ENCODE measurements at places on chromosomes 3 and 15. TPM values are rescaled to one million over a fixed set of nuclear protein-coding genes. Genes with fewer than 3 reads are reported as not detected.

GRCh38 chr3:42084586-42084985 is 6.6 kb upstream of the TRAK1 start:
- H3K4me1 ChIP-seq = peaks cover 27% of the 10 kb centered on the region
- no peaks in the 10 kb centered on the region for H3K27me3 ChIP-seq
- no peak for DNase-seq
- H3K36me3 ChIP-seq = peaks cover 5% of the 10 kb centered on the region

- no peak overlapping the region for H3K27ac ChIP-seq
- H3K36me3 ChIP-seq = peaks cover 14% of the 10 kb centered on the region
- no peak for DNase-seq
- H3K27me3 ChIP-seq = no peaks in the 10 kb centered on the region
- H3K4me1 ChIP-seq = no peaks in the 10 kb centered on the region
- H3K4me3 ChIP-seq = no peak overlapping the region
These were observed 36.9 kb downstream of the SUCLG2 start for GRCh38 chr3:67617518-67617917.

DNA sequence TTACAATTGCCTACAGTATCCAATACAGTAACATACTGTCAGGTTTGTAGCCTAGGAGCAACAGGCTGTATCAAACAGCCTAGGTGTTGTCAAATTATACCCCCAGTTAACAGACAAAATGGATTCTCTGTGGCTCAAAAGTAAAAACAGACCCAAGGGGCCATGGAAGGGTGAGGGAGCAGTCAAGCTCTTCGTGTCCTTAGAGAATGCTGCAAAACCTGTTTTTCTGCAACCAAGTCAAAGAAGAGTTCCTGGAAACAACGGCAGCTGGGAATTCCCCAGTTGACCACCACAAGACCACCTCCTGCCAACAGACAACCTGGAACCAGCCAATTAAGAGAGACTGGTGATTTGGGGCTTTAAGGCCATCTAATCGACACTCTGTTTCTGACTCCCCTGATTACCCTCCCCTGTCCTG is 11.1 kb upstream of the THUMPD3 start:
- H3K36me3 ChIP-seq = no peaks in the 10 kb centered on the region
- no peaks in the 10 kb centered on the region for H3K27me3 ChIP-seq
- no peak for DNase-seq
- H3K4me1 ChIP-seq = peaks cover 49% of the 10 kb centered on the region

DNA sequence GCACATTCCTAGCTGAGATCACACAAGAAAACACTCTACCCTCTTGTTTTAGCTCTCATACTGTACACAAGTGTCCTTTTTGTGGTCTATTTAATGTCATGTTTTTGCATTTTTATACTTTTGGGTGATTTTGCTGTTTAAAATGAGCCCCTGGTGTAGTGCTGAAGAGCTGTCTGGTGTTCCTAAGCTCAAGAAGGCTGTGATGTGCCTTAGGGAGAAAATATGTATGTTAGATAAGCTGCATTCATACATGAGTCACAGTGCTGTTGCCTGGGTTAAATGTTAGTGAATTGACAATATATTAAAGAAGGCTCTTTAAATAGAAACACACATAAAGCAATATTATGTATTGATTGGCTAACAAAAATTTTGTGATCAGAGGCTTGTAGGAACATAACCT is 387.4 kb upstream of the C2CD4B start:
- no peak overlapping the region for H3K27ac ChIP-seq
- H3K4me1 ChIP-seq = peaks cover 3% of the 10 kb centered on the region
- H3K27me3 ChIP-seq = no peaks in the 10 kb centered on the region
- H3K36me3 ChIP-seq = no peaks in the 10 kb centered on the region
- peak; percentile 71 for DNase-seq

DNA sequence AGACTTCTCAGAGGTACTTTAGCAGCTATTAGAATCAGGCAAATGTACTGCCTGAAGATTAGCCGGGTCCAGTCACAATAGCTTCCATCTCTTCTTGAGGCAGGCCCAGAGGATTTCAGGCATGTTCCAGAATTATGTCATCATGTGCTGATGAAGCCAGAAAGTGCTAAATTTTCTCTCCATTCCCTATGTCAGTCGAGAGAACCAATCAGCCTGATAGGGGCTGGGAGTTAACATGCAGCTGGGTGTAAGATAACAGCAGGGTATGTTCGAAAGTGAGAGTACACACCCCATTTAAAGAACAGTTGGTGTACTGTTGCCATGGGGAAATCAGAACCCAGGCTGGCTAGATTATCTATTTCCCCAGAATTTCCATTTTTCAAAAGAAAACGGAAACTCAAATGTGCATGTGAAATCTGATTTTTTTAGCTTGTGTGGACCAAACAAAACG is 48.7 kb downstream of the MYH15 start:
- no peaks in the 10 kb centered on the region for H3K27me3 ChIP-seq
- DNase-seq = no peak
- H3K27ac ChIP-seq = no peak overlapping the region
- H3K4me3 ChIP-seq = no peak overlapping the region

DNA sequence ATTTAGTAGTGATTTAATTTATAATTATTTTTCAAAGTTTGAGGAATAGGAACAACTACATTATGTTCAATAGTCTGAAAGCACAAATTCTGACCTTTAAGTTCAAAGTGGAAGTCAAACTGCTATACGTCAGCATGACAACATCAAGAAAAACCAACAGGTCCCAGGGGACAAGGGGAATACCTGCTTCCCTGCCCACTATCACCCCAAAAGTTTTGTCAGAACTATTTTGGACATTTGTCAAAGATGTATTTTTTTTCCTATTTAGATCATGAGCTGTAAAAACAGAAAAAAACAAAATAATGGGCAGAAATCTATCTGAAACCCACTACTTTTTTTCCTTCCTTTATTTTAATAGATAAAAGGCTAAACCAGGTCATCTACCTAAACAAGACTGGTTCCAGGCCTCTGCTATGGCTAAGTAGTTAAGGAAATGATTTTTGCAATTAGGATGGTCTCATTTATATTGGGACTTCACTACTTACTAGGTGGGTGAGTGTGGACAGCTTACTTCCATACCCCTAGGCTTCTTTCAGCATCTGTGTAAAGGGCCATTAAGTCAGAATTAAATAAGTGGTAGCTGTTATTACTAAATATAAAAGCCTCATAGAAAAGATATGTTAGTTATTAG is 746.3 kb downstream of the FHIT start:
- DNase-seq = no peak
- no peaks in the 10 kb centered on the region for H3K36me3 ChIP-seq
- no peaks in the 10 kb centered on the region for H3K27me3 ChIP-seq
- H3K4me1 ChIP-seq = no peaks in the 10 kb centered on the region

Gene PLA2G4E
- not detected for total RNA-seq

DNA sequence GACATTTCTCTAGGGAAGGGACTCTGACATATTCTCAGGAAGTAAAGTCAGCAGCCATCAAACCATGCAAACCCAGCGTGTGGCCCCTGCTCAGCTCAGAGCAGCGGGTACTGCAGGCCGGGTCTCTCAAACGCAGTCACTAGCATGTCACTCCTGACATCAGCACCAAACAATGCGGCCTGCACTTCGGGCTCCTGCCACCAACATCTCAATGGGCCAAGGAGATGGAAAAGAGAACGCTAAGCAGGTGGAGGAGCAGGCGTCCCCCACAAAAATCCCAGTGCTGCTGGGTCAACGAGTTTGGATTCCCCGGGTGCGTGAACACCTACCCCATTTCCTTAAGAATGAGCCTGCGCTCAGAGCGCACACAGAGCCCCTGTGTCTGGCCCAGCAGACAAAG is 9.9 kb upstream of the SPTBN5 start:
- no peaks in the 10 kb centered on the region for H3K27me3 ChIP-seq
- H3K36me3 ChIP-seq = peaks cover 36% of the 10 kb centered on the region
- H3K4me3 ChIP-seq = no peak overlapping the region
- H3K4me1 ChIP-seq = no peaks in the 10 kb centered on the region
